Kidney epithelial cell (primary cell): ENCODE measurements at places on chromosomes 4 and X. TPM values are rescaled to one million over a fixed set of nuclear protein-coding genes. Genes with fewer than 3 reads are reported as not detected.

GRCh38 chr4:3824521-3825270 lies 58.5 kb downstream of the ADRA2C start:
- DNase-seq: no peak

The DIPK2B gene
- total RNA-seq: not detected in 2 replicates

GRCh38 chr4:15314974-15315373 lies 112.9 kb upstream of the C1QTNF7 start:
- no peak for DNase-seq

DNA sequence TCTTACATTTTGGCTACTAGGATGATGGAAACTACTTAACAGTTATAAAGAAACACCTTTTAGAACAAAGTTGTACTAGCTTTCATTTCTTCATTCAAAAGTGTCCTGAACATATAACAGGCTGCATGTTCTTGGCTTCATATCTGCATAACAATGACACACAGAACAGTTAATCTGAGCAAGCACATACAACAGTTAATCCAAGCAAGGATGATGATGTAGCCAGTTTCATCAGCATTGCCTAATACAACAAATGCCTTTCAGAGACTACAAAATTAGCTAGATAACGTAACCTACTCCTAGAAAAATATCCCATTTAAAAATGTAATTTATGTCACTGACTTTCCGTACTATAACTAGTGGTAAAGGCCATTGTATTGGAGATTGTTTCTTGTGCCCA lies 182.1 kb downstream of the SCFD2 start:
- DNase-seq: no peak

GRCh38 chrX:153995504-153995903 lies 22.9 kb downstream of the TMEM187 start:
- DNase-seq: no peak

DNA sequence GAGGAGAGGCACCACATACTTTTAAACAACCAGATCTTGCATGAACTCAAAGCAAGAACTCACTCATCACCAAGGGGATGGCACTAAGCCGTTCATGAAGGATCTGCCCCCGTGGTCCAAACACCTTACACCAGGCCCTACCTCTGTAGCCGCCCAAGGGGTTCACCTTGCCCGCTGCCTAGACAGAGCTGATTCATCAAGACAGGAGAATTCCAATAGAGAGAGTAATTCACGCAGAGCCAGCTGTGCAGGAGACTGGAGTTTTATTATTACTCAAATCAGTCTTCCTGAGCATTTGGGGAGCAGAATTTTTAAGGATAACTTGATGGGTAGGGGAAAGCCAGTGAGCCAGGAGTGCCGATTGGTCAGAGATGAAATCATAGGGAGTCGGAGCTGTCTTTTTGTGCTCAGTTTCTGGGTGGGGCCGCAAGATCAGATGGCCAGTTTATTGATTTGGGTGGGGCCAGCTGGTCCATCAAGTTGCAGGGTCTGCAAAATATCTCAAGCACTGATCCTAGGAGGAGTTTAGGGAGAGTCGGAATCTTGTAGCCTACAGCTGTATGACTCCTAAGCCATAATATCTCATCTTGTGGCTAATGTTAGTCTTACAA lies 364.7 kb downstream of the PCDH7 start:
- DNase-seq: no peak

The FATE1 gene
- total RNA-seq: not detected in 2 replicates

DNA sequence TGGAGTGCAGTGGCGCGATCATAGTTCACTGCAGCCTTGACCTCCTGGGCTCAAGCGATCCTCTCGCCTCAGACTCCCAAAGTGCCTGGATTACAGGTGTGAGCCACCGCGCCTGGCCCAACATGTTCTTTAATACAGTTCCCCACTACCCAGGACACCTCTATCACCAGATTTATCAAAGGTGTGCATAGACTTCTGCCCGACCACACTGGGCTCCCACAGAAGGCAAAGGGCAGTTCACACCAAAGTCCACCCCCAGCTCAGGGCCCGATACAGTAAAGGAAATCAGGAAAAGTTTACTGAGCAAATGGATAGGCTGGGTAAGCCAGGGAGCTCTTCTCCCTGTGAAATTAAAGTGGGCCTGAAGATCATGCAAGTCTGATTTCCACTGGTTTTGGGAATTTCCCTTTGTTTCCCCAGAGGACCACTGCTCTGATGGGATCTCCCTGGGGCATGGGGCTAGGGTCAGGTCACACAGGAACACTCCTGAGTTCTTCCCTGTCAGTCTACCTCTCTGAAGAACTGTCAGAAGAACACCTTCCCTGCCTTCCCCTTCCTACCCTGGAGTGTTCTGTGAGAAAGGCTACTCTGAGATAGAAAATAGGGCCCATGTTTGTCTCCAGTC lies 17.7 kb upstream of the PIM2 start:
- DNase-seq: no peak

- DNase-seq: no peak
These were observed 323.2 kb upstream of the PCDH7 start for GRCh38 chr4:30396772-30397475.

The PLS3 gene
- 79.6 and 81.2 TPM in 2 replicates for total RNA-seq

GRCh38 chrX:43018031-43018430 lies 240.1 kb upstream of the PPP1R2C start:
- no peak for DNase-seq

The EXOC1 gene
- 32.4 and 41.1 TPM in 2 replicates for total RNA-seq

DNA sequence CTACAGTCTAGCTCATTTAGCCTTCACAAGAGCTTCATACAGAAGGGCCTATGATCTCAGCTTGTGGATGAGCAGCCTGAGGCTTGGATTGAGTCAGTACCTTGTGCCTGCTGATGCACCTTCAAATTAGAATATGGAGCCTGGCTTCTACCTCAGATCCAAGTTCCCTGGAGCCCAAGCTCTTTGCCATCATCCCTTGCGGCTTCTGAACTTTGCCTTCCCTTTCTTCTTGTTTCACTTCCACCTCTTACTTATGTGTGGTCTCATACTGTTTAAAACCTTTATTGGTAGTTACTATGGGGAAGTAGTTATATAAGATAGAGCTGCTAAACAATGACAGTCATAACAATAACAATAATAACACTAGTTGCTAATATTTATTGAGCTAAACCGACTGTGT lies 84.3 kb upstream of the AFF2 start:
- no peak for DNase-seq

The MAGEA1 gene
- not detected in 2 replicates for total RNA-seq

- DNase-seq: no peak
These were observed 75.3 kb downstream of the ENPP6 start for GRCh38 chr4:184142121-184143000.

GRCh38 chr4:31674313-31674947 lies 954.3 kb downstream of the PCDH7 start:
- DNase-seq: no peak

DNA sequence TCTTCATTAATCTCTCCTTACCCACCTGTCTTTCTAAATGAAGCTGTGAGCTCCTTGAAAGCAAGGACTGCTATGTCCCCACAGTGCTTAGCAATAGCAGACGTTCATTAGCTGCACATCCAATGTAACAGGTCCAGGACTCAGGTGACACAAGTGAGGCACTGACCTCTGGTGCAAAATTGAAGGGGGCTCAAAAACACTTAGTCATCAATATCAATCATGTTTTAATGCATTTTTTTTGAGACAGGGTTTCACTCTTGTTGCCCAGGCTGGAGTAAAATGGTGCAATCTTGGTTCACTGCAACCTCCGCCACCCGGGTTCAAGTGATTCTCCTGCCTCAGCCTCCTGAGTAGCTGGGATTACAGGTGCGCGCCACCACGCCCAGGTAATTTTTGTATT lies 56.1 kb upstream of the ADGRG2 start:
- no peak for DNase-seq
